ENCODE measurements at places on chromosomes 4 and X.

- DNase-seq = no peak
Observed at GRCh38 chr4:85701861-85702321, 226.9 kb downstream of the ARHGAP24 start.

GRCh38 chr4:123749383-123749782 is 352.8 kb downstream of the SPRY1 start:
- DNase-seq = no peak

DNA sequence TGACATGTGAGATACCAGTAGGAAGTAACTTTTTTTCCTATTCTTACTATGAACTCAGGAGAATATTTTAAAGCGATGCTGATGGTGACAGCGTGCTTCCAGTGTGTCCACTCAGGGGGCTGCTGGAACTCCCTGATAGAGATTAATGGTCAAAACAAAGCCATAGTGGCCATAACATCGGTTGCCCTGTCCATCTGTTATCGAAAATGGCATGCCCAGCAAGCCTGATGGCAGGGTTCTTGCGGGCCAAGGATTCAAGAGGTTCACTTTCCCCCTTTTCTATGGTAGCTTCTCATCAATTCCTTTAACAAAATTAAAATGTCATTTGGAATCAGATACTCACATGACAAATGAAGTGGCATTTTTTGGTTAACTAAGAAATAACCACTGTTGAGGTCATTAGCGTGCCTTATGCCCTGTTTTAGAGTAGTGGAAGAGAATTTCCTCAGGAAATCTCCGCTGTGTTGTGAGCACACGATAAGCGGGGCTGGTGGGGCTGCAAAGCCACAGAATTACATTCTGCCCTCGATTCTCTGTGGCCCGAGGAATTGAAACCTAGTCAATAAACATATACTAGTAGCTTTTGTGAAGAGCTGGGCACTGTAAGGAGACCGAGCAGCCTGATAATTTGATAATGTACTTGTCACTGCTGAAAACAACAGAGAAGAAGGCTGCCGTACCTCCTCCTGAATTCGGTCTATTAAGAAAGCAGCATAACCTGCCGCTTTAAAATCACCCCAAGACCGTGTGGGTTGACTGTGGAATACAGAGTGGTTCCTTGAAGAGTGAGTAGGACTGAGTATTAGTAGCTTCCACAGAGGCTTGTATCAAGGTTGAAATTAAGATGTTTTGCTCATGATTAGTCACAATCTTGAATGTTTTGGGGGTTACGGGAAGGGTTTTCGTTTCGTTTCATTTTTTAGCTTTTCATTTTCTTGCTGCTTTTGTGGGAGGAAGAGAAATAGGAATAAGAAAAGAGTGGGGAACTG is 46.7 kb downstream of the PTCHD1 start:
- no peak for DNase-seq

DNA sequence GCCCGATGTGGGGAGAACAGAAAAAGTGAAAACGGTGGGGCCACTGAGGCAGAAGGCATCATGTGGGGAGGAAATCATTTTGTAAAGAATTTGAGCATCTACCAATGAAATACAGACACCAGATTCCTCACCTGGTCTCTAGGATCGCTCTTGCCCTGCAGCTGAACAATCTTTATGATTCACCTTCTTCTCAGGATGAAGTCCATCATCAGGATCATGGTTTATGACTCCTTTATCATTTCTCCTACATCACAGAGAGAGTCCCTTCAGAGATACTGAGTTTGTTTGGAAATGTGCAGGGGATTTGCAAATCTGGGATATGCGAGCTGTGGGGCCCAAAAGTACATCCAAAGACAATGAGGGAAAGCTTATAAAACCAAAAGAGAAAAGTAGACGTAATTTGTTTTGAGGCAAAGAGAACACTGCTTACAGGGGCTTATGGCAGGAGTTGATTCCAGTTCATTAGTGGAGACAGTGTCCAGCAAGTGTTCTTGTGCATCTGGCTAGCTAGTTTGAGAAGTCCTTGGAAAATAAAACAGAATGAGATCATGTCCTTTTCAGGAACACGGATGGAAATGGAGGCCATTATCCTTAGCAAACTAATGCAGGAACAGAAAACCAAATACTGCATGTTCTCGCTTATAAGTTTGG is 15.3 kb upstream of the ANXA5 start:
- no peak for DNase-seq

- DNase-seq = no peak
Observed at GRCh38 chrX:65677954-65678469, 10.6 kb downstream of the MSN start.

DNA sequence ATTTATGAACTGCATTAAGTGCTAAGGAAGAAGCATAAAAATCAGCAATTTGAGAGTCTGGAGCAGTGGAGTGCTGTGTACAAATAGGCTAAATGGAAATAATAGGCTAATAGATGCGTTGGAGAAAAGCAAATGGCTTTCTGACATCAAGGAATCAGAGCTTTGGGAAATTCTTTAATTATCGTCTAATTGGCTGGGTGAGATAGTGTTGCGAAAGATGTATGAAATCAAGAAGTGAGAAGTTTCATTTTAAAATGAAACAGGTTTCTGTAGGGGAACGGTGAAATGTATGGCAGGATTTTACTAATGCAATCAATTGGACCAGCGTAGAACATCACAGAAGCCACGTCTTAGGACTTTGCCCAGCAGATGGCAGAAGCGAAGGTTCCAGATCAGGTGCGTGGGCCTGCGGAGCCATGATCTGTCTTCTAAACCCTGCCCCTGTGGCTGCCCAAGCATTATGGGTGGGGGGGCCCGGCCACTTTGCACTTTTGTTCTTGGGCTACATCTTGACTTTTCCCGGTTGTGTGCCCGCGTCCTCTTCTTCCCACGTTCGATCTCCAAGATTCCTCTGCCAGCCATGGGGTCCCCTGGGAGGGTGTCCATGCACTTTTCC is 118.5 kb upstream of the SHISA3 start:
- no peak for DNase-seq

- no peak for DNase-seq
Observed at GRCh38 chrX:154049209-154050112, 29.8 kb upstream of the IRAK1 start.

DNA sequence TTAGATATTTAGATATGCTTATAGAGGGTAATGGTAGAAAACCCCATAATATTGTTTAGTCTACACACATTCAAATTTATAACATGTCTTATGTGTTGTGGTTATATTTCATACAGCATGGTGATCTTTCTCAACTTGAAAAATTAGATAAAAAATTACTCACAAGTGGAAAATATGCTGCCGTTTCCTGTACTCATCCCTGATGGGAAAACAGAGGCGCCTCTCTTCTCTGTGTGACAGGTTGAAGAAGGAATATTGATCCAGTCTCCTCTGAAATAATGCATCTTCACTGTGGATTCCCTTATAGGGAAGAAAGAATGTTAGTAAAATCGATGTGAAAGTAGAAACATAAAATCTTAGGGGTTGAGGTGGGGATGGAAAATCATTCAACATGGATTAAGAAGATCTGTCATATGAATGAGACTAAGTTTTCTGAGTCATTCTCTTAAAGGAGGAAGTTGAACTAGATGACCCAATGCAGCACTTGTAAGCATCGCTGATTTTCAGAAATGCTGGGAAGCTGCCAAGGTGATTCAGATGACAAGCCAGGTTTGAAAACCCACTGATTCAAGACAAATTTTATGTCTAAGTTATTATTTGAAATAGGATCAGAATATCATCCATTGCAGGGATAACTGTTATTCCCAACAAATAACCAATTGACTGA is 70.7 kb downstream of the ANKRD50 start:
- no peak for DNase-seq

DNA sequence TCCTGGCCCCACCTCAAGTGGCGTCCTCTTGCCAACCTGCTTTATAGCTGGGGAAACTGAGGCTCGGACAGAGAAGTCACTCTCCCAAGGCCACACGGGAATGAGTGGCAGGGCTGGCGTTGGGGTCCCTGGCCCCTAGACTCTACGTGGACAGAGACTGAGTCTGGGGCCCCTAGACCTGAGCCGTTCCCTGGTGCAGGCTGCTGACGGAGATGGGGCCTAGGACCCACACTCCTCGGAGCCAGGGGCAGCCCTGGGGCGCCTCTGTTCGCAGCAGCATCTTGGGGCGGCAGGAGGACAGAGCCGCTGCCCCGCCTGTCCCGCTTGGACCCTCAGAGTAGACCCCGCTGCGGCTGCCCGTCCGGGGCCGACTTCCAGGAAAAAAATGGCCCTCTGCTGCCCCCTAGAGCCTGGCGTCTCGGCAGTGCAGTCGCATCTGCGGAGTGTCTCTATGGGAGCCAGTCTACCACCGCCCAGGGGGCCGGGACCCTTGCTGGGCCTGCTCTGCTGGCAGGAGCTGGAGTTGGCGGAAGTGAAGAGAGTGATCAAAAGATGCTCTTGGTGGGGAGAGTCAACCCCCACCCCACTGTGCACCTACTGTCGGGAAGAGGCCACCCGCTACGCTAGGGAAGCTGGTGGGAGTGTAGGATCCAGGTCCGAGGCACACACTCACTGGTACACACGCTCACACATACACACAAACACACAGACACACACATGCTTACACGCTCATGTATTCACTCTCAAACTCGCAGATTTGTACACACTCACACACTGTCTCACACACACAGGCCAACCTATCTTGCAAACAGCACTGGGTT is 220.1 kb downstream of the AFAP1 start:
- DNase-seq = peak; percentile 71

DNA sequence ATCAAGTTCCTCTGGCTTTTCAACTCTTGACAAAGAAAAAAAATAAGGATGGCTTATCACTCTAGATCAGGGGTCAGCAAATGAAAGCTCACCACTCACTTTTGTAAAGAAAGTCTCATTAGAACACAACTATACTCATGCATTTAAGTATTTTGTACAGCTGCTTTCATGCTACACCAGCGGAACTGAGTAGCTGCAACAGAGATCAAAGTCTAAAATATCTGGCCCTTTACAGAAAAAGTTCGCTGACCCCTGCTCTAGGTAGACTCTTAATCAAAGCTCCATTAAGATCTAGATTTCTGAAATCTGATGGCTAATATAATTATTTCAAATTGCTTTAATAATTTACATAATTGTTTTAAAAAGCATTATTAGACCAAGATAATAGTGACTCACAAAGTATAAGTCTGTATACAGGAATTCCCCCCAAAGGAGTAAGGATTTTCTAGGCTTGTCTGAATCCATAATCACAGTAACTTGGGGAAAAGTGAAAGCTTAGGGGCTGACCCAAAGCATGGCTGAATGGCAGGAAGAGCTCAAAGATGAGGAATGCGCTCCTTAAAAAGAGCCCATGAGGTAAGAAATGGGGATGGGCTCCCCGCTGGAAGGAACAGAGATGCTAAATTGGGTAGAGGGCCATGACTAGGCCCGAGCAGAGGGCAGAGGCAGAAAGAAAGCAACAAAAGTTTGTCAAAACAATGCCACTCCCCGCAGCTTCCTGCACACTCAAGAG is 140.3 kb downstream of the SH3KBP1 start:
- DNase-seq = no peak

DNA sequence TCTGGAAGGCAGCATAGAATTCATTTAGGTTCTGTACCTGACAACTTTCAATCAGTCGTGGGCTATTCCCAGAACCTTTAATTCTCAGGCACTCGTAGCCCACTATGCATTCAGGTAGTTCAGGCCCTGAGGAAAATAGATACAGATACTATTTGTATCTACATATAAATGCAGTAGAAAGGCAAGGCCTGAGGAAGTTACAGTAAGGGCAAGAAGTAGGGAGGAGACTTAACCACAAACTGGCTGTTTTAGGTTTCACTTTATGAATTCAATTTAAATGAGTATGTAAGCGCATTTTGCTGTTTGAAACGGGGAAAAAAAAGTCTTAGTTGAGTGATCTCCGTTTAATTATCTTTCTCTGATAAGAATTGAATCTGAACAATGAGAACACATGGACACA is 529.4 kb upstream of the ATOH1 start:
- no peak for DNase-seq

DNA sequence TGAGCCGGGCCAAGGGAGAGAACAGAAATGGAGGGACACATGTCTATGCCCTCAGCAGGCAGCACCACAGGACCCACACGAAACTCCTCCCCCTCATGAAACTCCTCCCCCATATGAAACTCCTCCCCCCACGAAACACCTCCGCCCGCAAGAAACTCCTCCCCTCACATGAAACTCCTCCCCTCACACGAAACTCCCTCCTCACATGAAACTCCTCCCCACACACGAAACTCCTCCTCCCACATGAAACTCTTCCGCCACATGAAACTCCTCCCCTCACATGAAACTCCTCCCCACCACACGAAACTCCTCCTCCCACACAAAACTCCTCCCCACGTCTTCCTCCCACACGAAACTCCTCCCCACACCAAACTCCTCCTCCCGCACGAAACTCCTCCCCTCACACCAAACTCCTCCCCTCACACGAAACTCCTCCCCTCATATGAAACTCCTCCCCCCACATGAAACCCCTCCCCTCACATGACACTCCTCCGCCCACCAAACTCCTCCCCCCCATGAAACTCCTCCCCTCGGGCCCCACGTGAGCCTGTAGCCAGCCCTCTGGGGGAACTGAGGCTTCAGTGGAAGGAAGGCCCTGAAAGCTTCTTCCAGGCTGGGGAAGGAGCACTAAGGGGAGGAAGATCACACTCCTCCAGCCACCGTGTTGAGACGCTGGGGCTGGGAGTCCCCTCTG is 15.2 kb downstream of the ADRA2C start:
- no peak for DNase-seq

GRCh38 chr4:11286533-11286932 is 142.2 kb downstream of the HS3ST1 start:
- no peak for DNase-seq

GRCh38 chr4:78818530-78819079 is 42.5 kb downstream of the BMP2K start:
- no peak for DNase-seq

DNA sequence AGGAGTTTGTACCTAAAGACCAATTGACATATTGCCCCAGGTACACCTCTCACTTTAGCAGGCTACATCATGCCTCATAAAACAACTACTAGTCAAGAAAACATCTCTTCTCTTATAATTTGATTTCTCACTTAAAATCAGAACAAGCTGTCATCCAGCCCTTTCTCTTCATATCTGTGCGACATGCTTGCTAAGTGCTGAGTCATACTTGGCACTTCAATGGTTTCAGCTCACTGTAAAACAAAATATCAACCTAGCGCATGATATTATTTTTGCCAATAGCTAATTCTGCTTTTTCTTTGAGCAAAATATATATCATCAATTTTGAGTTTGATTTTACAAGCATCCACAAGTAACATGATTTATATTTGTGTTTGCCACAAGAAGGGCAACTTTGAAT is 27.9 kb upstream of the FUNDC1 start:
- no peak for DNase-seq

All from cerebellum (tissue), 4 donors.